Cardiac fibroblast (primary cell): ENCODE measurements at places on chromosomes 7 and 10.

GRCh38 chr10:125441151-125441550, 241.8 kb downstream of the TEX36 start:
- no peak for DNase-seq

DNA sequence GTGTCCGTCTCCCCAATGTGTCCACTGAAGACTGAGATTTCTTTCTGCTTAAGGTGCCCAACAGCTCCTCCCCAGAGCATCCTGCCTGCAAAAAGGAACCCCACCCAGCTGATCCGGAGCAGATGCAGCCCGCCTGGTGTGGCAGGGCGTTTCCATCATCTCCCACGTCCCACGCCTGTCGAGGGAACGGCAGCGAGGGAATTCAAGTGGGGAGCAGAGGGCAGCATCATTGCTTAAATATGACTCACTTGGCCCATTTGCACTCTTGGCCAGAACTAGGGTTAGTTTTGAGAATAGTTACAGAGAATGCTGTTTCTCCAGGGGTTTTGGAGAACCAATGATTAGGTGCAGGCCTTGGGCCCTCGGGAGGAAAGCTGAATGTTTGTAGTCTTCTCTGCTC, 20.8 kb downstream of the VWA2 start:
- DNase-seq, result peak; percentile 48

GRCh38 chr7:107479303-107479702, 9.4 kb downstream of the GPR22 start:
- DNase-seq, result no peak

GRCh38 chr7:158751751-158752150, 47.1 kb upstream of the NCAPG2 start:
- no peak for DNase-seq

- no peak for DNase-seq
Observed at GRCh38 chr10:102504179-102504975, 605 bp downstream of the SUFU start.

- DNase-seq, result no peak
Observed at GRCh38 chr7:112926018-112926417, 135.8 kb upstream of the TMEM168 start.

GRCh38 chr7:78716876-78717275, 736.6 kb downstream of the MAGI2 start:
- no peak for DNase-seq

- no peak for DNase-seq
Observed at GRCh38 chr7:43625453-43625852, 42.5 kb downstream of the STK17A start.

- no peak for DNase-seq
Observed at GRCh38 chr7:133300088-133300487, 47.2 kb downstream of the EXOC4 start.

DNA sequence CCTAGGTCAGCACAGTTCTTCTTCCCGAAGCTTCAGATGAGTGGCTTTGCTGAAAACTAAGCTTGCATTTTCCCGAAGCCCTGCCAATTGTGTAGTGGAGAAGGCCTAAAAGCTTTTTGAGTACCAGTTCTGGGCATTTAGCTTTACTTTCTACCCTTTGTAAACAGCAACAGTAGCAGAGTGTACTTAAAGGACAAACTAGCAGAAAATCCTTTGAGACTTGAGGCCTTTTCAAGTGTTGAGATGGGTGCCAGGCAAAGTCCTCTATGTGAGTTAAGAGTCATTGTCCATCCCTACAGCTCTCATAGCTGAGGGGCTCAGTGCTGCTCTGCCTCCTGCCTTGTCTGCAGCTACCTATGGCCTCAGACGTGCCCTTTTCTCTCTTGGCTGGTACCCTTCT, 368.2 kb downstream of the CCSER2 start:
- DNase-seq, result no peak

DNA sequence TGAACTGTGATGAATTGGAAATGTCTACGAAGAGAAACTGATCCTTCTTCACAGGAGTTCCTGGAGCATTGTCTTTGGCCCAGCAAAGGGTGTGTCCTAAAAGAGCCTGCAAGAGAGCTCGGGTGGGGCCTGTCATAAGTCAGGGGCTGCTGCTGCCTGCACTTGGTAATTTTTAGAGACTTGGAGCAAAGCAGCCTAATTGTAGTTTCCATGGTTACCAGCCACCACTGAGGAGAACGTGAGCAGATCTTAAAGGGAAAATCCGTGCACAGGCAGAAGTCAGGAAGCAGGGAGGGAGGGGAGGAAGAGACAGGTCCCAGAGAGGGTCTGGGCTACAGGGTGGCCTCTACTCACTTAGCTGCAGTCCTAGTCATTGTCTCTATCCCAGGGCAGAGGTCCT, 463.6 kb downstream of the PLXNA4 start:
- no peak for DNase-seq

- peak; percentile 80 for DNase-seq
Observed at GRCh38 chr10:110138197-110138812, 69.1 kb upstream of the MXI1 start.

DNA sequence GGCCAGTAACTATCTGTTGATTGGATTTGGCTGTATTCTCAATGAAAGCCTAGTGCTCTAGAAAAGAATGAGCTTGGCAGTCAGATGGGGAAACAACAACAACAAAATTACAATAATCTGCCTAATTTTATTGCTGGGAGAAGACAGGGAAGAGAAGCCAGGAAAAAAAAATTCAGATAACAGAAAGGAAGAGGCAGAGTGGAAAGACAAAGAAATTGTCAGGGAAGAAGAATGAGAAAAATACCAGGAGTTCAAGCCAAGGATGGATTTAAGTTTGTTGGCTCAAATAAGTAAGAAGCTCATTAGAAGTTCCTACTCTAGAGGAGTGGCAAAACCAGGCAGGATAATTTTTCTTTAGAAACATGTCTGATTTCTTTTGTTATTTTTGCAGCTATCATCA, 45.9 kb upstream of the PRKG1 start:
- no peak for DNase-seq

DNA sequence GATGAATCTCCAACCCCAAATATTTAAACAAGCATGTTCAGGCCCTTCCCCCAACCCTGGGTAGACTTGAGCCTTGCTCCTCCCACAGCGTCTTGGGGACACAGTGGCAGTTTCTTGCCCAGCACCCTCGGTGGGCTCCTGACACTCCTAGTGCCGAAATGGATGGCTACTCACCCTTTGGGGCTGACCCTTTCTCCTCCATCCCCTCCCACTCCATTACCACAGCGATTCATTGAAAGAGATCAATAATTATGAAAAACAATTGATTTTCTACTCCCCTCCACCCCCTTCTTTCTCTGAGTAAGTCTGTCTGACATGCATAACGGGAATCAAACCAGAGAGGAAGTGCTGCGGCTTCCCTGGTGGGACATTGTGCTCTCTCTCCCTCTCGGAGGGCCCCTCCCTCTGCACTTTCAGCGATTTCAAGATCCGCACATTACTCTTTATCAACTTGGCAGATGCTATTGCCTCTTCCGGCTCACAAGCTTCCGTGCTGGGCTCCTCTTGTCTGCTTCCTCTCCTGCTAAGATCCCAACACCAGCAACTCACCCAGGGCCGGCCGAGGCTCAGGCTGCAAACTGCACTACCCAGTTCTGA, 79.0 kb upstream of the PLXNA4 start:
- DNase-seq, result peak; percentile 30

- DNase-seq, result no peak
Observed at GRCh38 chr10:89228962-89229361, 21.8 kb upstream of the CH25H start.

- DNase-seq, result no peak
Observed at GRCh38 chr10:42111661-42112330, 526.6 kb downstream of the ZNF33B start.

GRCh38 chr10:88810196-88810961, 7.8 kb downstream of the LIPM start:
- peak; percentile 84 for DNase-seq

DNA sequence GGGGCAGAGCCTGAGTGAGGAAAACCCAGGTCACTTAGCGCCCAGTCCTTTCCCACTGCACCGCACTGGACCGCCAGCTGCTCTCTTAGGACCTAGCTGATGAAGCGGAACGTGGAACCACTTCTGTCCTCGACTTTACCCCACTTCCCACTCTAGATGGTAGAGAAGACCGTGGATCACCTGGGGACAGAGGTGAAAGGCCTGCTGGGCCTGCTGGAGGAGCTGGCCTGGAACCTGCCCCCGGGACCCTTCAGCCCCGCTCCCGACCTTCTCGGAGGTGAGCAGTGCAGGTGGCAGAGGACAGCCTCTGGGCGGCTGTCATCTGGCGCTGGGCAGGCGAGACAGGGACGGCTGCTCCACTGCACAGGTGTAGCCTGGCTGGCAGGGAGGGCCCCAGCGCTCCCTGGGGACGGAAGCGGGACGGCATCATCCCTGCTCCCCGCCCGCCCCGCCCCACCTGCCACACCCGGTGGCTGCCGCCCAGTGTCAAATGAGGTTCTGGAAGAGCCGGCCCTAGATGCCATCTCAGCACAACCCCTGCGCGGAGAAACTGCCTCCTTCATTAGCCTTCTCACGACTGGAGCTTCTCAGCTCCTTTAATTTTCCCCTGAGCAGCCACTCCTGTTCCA, 11.7 kb downstream of the PLAC9 start:
- DNase-seq, result no peak

- no peak for DNase-seq
Observed at GRCh38 chr7:32336726-32337125, 153.5 kb downstream of the LSM5 start.

GRCh38 chr10:78620985-78621799, 447.6 kb upstream of the ZMIZ1 start:
- no peak for DNase-seq
